Activated CD4-positive, CD25-positive, alpha-beta regulatory T cell (primary cell): ENCODE measurements at places on chromosomes 2 and 18.
A peak's percentile ranks its signal among the peaks of the same experiment; 100 is the strongest.

GRCh38 chr2:114007436-114007835 lies 117.5 kb downstream of the ACTR3 start:
- no peak for DNase-seq

- no peak for DNase-seq
Observed at GRCh38 chr18:27674411-27674810, 489.3 kb upstream of the CHST9 start.

GRCh38 chr18:50465211-50466153 lies 90.6 kb downstream of the SKA1 start:
- DNase-seq = no peak

GRCh38 chr2:149827585-149828126 lies 240.1 kb upstream of the MMADHC start:
- no peak for DNase-seq

- DNase-seq = no peak
Observed at GRCh38 chr18:63107171-63107845, 212.3 kb downstream of the BCL2 start.

DNA sequence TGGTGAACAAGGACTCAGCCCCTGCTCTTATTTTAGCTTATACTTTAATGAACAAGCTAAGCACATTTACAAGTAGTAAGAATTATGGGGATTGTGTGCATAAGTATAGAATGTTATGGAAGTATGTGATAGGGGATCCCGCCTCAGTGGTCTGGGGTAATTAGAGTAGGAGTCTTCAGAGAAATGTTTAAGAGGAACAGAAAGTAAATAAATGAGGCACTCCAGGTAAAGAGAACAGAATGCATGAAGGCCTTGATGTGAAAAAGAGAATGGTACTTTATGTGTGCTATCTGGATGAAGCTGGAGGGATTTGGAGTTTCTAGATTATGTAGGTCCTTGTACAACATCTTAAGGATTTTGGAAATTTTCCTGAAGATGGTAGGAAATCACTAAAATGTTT lies 76.6 kb downstream of the BMPR2 start:
- DNase-seq = no peak

GRCh38 chr2:240392948-240393830 lies 42.3 kb upstream of the GPC1 start:
- DNase-seq = no peak

DNA sequence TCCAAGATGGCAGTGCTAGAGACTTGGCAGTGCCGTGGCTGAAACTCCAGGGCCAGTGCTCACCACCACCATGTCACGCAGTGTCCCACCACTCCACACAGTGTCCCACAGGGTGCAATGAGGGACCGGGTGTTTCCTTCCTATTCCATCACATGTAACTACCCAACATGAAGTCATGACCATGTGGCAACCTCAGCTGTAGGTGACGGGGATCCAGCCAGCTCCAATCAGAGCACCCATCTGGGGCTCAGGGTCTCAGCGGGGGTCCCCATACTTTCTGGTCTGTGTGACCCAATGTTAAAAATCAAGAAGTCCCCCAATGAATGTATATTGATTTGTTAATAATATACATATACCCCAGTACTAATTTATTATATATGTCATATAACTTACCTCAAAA lies 52.1 kb downstream of the PTGR3 start:
- DNase-seq = no peak

DNA sequence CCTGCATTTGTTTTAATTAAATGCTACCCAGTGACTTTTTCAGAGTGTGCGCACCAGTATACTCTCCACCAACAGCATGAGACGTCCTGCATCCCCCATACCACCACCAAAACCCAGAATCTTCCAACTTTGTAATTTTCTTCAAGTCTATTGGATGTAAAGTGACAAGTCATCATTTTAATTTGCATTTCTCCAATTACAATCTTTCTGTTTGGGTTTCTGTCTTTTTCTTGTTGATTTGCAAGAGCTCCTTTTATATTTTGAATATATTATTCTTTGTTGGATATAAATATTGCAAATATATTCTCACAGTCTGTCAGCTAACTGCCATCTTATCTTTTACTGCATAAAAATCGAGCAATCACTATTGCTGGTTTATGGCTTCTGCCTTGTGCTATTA lies 96.6 kb downstream of the FAM168B start:
- no peak for DNase-seq

GRCh38 chr18:24988253-24988840 lies 363.6 kb downstream of the ZNF521 start:
- DNase-seq = no peak

GRCh38 chr2:201298462-201299052 lies 38.2 kb downstream of the CASP8 start:
- DNase-seq = no peak

DNA sequence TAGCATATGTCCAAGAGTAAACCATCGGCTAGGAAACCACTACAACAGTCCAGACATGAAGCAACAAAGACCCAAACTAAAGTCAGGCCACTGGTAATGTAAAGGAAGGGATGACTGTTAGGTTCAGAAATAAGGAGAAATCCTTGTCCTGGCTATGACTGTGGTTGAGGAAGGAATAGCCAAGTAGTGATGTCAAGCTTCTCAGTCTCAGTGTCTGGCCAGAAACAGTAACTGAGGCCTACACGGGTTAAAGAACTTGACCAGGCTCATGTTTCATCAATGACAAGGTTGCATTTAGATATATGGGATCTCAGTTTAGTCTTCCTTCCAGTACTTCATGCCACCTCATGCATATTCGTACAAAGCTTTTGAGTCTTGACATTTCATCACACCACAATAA lies 162.0 kb downstream of the ETAA1 start:
- DNase-seq = no peak

- DNase-seq = no peak
Observed at GRCh38 chr2:209529579-209529978, 105.7 kb downstream of the MAP2 start.

DNA sequence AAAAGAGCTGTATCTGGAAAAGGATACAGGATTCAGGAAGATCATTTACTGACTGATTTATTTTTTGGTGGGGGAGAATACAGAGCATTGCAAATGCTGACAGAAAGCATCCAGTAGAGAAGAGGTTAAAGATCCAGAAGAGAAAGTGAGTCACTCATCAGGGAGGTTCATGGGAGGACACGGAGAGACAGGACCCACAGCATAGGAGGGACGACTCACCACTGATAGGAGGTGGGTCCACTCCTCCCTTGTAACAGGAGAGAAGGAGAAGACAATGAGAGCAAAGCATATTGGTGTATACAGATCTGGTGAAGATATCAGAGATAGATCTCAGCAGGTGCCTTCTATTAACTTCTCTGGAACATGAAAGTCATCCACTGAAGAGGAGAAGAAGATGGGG lies 142.4 kb upstream of the AQP4 start:
- no peak for DNase-seq

DNA sequence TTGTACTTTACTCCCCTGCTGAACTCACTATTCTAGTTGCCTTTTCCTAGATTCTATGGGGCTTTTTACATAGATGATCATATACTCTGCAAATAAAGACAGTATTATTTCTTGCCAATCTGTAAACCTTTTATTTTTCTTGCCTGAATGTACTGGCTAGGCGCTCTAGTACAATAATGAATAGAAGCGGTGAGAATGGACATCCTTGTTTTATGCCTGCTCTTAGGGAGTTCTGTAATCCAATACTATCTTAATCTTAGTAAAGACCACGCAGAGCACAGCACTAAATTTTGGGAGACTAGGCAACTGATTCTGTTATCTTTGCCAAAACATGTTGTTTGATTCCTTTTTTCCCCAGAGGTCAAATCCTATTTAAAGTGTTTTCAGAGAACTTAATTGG lies 7.0 kb downstream of the KRCC1 start:
- no peak for DNase-seq

GRCh38 chr18:33735428-33735827 lies 157.4 kb downstream of the ASXL3 start:
- DNase-seq = no peak

GRCh38 chr18:45962461-45962860 lies 4.7 kb downstream of the EPG5 start:
- no peak for DNase-seq

DNA sequence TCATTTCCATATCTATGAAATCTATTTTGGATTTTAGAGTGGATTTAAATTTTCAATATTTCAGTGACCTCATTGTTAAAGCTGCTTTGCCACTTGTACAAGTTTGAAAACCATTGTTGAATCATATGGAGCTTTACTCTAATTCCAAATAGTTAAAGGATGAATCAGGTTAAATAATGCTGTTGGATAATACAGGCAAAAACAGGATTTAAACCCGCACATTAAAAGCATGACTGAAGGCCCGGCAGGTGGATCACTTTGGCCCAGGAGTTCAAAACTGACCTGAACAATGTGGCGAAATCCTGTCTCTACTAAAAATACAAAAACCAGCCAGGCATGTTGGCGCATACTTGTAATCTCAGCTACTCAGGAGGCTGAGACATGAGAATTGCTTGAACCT lies 68.3 kb downstream of the RIF1 start:
- no peak for DNase-seq

- no peak for DNase-seq
Observed at GRCh38 chr2:48993576-48993975, 160.7 kb downstream of the FSHR start.

GRCh38 chr2:128487650-128488387 lies 169.2 kb upstream of the HS6ST1 start:
- DNase-seq = no peak

DNA sequence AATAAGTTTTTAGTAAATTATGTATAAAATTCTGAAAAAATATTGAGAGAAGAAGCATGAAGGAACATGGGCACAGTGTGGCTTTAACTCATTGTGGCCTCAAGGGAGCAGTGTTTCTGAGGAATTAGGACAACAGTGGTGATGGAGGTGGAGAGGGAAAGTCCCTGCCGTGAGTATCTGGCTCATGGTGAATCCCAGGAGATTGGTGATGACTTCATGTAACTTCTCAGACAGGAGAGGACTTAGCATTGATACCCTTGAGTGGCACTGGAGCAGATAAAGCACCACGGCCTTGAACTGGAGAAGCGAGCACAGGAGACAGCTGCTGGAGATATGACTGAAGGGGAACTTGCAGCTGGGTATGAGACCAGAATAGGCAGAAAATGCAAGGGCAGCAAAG lies 35.0 kb upstream of the LRP1B start:
- DNase-seq = no peak

GRCh38 chr2:121748202-121748601 lies 7.2 kb upstream of the TSN start:
- no peak for DNase-seq

DNA sequence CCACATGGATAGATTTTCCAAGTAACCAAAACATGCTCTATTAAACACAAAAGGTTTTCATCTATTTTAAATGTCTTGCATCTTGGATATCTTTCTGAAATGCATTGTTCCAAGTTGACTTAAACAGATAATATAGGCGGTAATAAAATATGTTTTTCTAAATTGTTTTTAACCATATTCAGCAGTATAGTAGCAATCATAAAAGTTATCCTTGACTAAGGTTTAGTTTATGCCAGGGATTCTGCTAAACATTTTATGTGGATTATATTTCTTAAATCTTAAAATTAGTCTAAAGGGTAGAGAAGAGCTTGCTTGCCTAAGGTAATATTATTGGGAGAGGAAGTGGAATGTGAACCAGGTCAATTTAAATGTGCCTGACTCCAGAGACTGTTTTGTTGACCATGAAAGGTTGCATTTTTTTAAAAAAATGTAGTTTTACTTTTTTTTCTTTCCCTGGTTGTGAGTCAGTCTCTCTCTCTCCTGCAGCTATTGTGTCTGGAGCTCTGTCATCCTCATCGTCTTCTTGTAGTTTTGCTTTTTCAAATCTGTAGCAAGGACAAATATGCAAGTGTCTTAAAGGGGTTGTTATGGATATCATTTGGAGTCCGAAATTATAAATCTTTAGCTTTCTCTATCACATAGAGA lies 309.1 kb upstream of the COL3A1 start:
- DNase-seq = no peak

GRCh38 chr2:126513033-126513432 lies 142.9 kb upstream of the GYPC start:
- no peak for DNase-seq

DNA sequence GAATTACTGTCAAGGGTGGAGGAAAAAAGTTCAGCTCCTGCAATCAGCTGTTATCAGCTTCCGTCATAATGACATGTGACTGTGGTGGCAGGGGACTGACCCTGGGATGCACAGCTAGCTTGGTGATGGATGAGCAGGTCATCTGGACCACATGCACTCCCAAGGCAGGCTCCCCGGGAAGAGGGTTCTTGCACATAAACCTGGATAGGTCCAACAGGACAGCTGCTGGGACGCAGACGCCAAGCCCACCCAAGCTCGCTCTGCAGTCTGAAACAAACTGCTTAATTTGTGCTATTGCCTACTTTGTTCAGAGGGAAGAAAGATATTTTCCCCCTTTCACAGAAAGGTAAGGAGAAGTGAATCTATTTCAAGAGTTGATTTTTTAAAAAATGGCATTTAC lies 30.2 kb downstream of the FAM178B start:
- DNase-seq = no peak

GRCh38 chr18:74116633-74117554 lies 30.7 kb downstream of the FBXO15 start:
- DNase-seq = no peak

- DNase-seq = no peak
Observed at GRCh38 chr2:231263118-231263831, 64.8 kb downstream of the ARMC9 start.

DNA sequence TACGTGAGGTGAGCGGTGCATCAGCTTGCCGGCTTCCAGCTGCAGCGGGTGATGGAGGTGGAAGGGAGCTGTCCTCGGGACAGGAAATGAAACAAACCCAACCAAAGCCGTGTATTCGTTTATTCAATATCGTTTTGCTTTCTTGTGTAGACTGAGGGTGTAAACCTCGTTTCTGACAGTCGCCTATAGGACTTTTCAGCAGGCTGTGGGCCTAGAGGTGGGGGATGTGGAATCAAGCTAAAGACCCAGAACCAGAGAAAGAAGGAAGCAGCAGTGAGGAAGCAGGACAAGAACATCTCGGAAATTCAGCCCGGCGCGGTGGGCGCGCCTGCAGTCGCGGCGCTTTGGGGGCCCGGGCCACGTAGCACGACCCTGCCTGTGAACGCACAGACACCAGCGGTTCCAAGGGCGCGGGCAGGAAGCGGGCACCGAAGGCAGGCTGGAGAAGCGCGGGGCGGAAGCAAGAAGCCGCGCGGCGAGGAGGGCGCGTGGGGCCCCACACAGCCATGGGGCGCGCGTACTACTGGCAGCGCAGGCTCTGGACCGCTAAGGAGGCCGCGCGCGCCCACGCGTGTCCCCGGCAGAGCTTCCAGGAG lies 755 bp upstream of the ATP9B start:
- DNase-seq = peak; percentile 7

DNA sequence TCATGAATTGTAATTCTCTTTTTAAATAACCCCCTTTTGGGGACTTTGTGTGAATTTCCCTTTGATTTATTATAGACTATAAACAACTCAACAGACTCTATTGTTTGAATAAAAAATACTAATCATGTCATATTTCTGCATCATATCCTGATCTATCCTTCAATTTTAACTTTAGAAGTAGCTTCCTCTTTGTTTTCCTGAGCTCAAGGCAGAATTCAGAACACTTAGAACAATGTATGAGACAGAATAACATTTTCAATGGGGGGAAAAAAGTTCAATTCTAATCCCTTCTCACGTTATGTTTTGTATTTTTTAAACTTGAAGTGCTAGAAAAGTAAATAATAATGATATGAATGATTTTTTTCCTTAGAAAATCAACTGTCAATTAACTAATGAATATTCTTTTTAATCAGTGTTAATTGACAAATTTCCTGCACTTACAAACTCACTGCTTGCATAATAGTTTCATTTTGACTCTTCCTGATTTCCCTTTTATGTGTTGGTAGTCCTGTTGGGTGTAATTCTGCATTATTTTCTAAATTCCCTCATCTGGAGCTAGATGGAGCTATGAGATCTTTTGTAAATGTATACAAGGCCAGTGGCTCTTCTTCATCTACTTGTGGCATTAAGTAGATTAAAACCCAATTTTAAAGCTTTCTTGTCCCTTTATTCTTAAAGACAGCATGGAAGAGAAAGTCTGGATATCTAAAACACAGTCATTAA lies 326.1 kb downstream of the PARD3B start:
- DNase-seq = no peak
